ENCODE measurements at places on chromosomes 7 and 10. TPM values are rescaled to one million over a fixed set of nuclear protein-coding genes. Genes with fewer than 3 reads are reported as not detected.

GIMAP6 gene
- total RNA-seq: not detected

DNA sequence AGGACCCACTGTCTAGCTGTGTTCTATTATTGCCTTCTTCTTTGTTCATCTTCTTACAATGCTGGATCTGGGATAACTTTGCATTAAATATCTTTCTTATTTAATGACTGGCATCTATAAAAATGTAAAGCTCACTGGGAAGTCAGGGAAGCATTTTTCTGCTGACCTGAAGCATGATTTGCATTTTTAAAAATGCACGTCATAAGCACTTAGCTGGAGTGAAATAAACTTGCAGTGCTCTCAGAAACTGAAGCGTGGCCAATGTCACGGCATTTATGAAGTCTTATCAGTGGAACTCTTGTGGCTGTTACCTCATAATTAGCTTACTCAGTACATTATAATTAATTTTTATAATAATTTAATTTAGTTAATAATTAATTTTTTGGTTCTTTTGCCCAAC, 59.1 kb downstream of the FRMD4A start:
- no peaks in the 10 kb centered on the region for H3K36me3 ChIP-seq
- H3K4me3 ChIP-seq: no peak overlapping the region
- no peak for DNase-seq

SPAM1 gene
- not detected for total RNA-seq

DNA sequence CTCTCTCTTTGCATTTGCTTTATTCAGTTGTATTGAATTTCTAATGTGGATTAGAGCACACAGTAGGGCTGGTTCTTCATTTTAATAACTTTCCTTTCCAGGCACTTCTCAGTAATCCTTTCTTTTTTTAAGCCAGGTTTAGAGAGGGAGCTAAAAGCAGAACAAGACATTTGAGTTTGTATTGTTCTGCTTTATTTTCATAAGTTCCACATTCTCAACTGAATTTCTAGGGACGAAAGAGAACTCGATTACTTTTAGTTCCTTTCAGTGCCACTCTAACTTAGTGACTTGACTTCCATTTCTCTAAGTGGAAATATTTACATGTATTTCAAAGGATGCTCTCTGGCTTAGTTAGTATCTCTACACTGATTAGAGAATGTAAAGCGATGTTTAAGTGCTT, 145.6 kb downstream of the EXOC4 start:
- H3K27me3 ChIP-seq: no peaks in the 10 kb centered on the region
- H3K27ac ChIP-seq: no peak overlapping the region
- no peaks in the 10 kb centered on the region for H3K36me3 ChIP-seq
- H3K4me3 ChIP-seq: no peak overlapping the region
- peaks cover 47% of the 10 kb centered on the region for H3K4me1 ChIP-seq
- DNase-seq: no peak

- H3K27me3 ChIP-seq: no peaks in the 10 kb centered on the region
- no peak overlapping the region for H3K27ac ChIP-seq
- H3K4me1 ChIP-seq: no peaks in the 10 kb centered on the region
- H3K4me3 ChIP-seq: no peak overlapping the region
- no peak for DNase-seq
Observed at GRCh38 chr7:1289666-1290025, 57.0 kb downstream of the UNCX start.

GRCh38 chr10:123868038-123869019, 23.3 kb downstream of the CPXM2 start:
- no peak overlapping the region for H3K27ac ChIP-seq
- H3K4me1 ChIP-seq: 0 out of 2 replicates have a peak, but pooled peaks cover 5% of the 10 kb centered on the region
- H3K4me3 ChIP-seq: no peak overlapping the region
- H3K27me3 ChIP-seq: no peaks in the 10 kb centered on the region
- DNase-seq: no peak
- H3K36me3 ChIP-seq: no peaks in the 10 kb centered on the region

DNA sequence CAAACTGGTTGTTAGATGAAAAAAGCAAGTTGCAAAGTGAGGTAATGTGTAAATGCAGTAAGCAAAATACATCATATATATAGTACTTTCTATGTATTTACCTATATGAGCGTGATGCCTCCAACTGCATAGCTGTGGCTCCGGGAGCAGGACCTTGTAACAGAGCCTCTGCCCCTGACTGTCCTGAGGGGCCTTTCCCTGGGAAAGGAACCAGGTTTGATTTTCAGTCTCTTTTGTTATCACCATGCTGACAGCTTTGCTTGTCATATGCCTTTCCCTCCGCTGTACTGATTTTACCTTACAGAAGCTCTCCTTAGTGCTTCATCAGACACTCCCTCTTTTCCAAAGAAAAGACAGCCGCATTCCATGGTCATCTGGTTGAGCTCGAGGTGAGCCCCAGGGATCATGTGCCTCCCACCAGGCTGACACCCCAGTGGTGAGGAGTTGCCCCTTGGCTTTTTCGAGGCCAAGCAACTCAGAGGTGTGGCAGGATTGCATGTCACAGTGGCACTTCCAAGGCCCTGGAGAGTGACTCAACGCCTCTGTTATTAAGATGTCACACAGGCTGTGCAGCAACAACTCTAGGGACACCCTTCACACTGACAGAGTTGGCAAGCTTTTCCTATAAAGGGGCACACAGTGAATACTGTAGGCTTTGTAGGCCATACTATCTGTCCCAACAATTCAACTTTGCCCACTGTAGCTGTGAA, 78.9 kb downstream of the ALOX5 start:
- no peak for DNase-seq
- no peaks in the 10 kb centered on the region for H3K36me3 ChIP-seq
- no peak overlapping the region for H3K4me3 ChIP-seq
- H3K27ac ChIP-seq: no peak overlapping the region
- no peaks in the 10 kb centered on the region for H3K27me3 ChIP-seq

DNA sequence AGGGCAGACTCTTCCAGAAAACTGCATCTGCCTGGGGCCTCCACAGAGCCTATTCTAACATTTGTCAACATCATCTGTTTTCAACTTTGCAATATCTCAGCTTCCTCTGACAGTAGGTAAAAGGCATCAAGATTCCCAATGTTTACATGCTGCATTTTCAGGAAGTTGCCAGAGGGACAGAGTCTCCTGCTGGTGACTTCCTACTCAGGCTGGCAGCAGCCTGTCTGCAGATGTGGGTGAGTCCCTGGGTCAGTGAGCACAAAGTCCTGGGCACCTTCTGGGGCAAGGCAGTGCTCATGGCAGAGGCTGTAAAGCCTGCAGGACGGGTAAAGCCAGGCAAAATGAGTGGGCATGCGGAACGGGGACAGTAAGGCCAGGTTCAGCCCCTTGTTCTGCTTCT, 69.4 kb downstream of the EBF3 start:
- no peak overlapping the region for H3K4me3 ChIP-seq
- no peak overlapping the region for H3K27ac ChIP-seq
- peaks cover 45% of the 10 kb centered on the region for H3K4me1 ChIP-seq
- no peaks in the 10 kb centered on the region for H3K36me3 ChIP-seq

DNA sequence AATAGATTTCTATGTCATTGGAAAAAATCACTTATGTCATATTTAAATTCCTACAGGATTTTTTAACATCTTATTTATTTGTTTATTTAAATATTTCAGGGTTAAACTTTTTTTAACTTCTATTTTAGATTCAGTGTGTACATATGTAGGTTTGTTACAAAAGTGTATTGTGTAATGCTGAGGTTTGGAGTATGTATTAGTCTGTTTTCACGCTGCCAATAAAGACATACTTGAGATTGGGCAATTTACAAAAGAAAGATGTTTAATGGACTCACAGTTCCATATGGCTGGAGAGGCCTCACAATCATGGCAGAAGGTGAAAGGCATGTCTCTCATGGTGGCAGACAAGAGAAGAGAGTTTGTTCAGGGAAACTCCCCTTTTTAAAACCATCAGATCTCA, 65.4 kb downstream of the MGAM2 start:
- H3K4me1 ChIP-seq: no peaks in the 10 kb centered on the region
- H3K4me3 ChIP-seq: no peak overlapping the region
- H3K27ac ChIP-seq: no peak overlapping the region
- no peaks in the 10 kb centered on the region for H3K36me3 ChIP-seq

C7orf25 gene
- 8.7 TPM for total RNA-seq
